DMS153 (cell line): ENCODE measurements at places on chromosomes 5 and 9.
A peak's percentile ranks its signal among the peaks of the same experiment; 100 is the strongest.

GRCh38 chr5:176732736-176733405 is 77.5 kb upstream of the UNC5A start:
- DNase-seq, result no peak

DNA sequence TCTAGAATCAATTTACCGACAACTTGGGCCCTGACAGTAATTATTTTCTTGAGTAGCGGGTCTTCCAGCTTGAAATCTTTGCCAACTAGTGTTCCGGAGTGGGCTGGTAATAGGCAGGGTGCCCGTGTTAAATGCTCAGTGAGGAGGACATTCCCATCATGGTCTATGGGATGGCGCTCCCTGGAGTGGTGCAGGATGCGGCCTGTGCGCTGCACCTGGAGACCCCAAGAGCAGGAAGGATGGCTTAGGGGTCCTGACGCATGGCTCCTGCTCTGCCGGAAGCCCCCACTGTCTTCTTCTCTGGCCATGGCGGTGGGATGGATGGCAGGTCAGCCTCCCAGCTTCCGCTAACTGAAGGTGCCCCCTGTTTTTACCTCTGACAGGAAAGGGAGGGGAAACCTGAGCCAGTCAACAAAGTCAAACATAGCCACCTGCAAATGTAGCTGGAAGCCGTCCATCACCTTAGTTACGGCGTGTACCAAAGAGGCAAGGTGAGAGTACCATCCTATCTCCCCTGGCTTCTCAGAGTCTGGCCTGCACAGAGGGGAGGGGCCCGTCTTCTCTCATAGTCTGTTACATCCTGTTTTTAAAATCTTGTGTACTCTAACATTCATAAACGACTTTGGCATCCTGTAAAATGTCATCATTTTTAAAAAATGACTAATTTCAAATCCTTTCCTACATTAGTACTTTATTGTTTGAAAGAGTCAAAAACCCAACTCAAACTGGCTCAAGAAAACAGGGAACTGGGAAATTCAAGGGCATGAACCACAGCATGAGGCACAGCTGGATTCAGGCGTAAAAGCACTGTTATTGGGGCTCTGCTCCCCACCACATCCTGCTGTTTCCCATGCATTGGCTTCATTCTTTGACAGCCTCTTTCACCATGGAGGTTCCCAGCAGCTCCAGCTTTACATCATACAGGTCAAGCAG is 28.5 kb upstream of the UNC5A start:
- DNase-seq, result no peak

- DNase-seq, result peak; percentile 41
These were observed 107.2 kb upstream of the CKMT2 start for GRCh38 chr5:81125959-81126358.

GRCh38 chr9:107989099-107989498 is 499.5 kb upstream of the KLF4 start:
- no peak for DNase-seq

DNA sequence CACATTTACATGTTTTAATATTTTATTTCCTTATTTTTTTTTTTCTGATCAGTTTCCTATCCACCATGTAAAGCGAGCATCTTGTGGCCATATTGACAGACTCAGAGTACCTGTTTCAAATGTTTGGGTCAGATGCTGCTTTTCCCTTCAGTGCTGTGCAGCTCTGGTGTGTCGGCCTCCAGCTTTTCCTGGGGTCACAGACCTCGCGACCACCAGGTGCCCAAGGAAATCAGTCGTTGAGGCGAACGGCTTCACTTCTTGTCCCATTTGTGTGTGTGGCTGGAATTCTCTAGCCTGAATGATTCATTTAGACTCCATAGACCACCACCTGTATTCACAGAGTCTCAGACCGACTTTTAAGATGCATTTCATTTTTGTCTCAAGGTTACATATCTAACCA is 166.9 kb upstream of the SPRY4 start:
- no peak for DNase-seq

DNA sequence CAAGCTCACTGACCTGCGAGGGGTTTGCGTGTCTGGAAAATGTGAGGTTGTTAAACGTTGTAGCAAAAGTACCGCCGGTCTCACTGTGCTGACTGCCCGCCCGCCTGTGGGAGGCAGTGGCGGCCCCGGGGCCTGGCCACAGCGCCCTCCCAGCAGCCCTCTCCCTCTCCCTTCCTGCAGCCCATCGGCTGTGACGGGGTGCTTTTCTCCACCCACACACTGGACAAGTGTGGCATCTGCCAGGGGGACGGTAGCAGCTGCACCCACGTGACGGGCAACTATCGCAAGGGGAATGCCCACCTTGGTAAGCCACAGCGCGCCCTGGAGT is 6.2 kb downstream of the ADAMTSL2 start:
- no peak for DNase-seq

DNA sequence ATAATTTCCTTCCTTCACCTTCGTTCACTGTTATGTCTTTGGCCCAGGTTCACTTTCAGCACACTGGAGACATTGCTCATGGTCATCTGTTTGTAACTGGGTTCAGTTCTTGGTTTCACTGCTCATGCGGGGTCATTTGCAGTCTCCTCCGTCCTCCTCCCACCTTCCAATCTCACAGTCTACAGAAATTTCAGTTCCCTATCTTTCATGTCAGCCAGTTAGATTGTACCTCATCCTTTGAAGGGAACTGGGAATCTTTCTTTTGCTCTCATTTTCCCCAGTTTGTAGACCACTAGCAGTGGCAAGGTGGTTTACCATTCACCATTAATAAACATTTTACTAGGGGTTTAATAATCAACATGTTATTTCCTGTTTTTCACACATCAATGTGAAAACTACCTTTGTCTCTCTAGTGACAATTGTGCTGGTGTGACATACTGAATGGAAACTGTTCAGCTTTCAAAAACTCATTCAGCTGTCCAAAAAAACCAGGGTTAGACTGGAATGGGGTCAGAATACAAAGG is 100.9 kb upstream of the IL6ST start:
- no peak for DNase-seq

DNA sequence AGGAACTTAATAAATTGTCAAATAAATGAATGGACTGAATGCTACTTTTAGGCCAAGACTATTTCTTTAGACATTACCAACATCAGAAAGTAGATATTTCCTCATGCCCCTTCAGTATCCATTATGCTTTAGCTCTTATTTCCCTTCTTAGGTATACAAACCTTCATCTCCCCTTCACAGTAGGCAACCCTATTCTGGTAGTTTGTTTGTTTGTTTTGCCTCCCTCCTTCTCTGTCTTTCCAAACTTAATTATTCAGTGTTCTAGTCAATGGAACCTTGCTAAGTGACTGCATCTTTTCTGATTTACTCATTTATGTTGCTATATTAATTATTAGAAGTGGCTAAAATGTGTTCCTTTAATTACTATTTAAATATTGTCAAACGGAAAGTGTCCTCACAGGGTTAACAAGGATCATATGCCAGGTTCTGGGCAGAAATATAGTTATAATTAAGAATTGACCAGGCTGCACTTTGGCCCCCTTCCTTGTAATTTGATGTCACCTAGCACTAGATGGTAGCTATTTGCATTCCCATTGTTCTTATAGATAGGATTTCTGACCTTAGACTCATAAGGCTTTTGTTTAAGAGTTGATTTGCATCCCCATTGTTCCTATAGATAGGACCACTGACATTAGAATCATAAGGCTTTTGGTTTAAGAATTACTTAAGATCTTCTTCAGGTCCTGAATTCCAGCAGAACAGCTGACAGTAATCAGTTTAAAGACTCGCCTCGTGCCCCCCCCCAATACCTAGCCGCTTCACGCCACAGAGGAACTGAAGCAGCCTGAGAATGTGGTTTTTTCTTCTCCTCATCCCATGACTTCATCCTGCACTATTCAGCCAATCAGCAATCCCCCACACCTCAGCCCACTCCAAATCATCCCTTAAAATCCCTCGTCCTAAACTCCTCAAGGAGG is 84.4 kb upstream of the NUDT12 start:
- DNase-seq, result no peak

DNA sequence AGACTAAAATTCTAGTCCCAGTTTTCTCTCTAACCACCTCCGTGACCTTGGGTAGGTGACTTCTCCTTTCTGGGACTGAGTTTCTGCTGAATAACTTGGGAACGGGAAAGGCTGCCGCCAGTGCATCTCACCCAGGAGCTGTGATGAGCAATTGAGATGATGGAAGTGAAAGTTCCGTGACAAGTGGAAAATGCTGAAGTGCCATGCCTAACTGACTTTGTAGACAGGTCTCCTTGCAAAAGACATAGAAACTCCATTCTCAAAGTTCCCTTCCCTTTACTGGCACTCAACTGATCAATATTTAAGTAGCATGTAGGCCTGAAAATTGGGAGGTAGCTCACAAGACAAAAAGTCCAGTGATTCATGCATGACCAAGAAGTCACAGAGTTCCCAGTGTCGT is 6.3 kb upstream of the ADAM19 start:
- DNase-seq, result no peak

- no peak for DNase-seq
These were observed 44.8 kb upstream of the EGFL7 start for GRCh38 chr9:136617746-136618579.

- DNase-seq, result no peak
These were observed 27.5 kb downstream of the ADRB2 start for GRCh38 chr5:148853868-148854267.

- DNase-seq, result no peak
These were observed 129.3 kb upstream of the TUT7 start for GRCh38 chr9:86483496-86483895.

GRCh38 chr9:129338724-129339430 is 160.8 kb upstream of the IER5L start:
- DNase-seq, result peak; percentile 25

GRCh38 chr9:33273266-33273971 is 8.6 kb downstream of the CHMP5 start:
- no peak for DNase-seq

DNA sequence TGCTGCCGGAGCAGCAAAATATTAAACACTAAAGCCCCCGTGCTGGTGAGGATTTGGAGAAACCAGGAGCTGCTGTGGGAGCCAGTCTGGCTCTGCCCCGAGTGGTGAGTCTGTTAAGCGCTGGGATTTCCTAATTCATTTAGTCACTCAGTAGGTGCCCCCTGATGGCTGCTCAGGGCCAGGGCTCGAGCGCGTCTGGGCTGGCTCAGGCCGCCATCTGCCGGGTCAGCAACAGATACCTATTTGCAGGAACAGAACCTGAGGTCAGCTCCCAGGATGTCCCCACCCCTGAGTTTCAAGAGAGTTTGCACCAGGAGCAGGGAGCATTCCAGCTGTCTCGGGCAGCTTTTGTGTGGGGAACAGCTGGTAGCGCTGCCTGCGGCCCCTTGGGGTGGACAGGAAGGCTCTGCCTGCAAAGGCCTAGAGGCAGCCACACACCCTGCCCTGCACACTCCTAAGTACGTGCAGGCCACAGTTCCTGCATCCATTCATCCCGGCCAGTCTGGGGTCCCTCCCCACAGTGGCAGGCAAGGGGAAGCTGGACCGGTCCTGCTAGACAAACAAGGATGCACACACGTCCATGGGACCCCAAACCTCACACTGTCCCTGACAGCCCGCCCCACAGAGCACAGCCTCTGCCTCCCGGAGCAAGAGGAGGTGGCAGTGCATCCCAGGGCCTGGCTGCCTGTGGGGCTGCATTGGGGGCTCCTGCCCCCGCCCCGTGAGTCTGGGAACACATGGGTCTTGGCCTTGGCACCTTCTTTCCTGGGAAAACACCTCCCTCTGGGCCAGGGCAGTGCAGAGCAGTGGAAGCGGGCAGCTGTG is 83.7 kb downstream of the ADAMTS2 start:
- no peak for DNase-seq

DNA sequence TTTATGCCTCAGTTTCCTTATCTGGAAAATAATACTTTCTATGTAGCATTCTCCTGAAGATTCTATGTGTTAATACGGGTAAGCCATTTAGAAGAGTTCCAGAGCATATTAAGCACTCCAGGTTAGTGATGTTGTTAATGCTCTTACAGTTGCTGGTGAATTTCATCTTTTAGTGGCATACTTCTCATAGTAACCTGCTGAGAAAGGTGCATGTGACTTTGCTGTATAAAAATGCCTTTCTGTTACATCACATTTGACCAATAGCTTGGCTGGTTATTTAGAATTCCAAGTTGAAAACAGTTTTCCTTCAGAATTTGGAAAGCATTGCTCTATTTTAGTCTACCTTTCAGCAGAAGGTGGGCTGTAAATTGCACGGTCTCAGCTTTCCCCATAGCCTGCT is 27.2 kb downstream of the GCNT1 start:
- DNase-seq, result no peak

GRCh38 chr5:159459951-159460538 is 129.8 kb upstream of the IL12B start:
- no peak for DNase-seq

- no peak for DNase-seq
These were observed 86.5 kb upstream of the ANKRD55 start for GRCh38 chr5:56319526-56320181.

- no peak for DNase-seq
These were observed 47.1 kb upstream of the NEK6 start for GRCh38 chr9:124210697-124211096.

DNA sequence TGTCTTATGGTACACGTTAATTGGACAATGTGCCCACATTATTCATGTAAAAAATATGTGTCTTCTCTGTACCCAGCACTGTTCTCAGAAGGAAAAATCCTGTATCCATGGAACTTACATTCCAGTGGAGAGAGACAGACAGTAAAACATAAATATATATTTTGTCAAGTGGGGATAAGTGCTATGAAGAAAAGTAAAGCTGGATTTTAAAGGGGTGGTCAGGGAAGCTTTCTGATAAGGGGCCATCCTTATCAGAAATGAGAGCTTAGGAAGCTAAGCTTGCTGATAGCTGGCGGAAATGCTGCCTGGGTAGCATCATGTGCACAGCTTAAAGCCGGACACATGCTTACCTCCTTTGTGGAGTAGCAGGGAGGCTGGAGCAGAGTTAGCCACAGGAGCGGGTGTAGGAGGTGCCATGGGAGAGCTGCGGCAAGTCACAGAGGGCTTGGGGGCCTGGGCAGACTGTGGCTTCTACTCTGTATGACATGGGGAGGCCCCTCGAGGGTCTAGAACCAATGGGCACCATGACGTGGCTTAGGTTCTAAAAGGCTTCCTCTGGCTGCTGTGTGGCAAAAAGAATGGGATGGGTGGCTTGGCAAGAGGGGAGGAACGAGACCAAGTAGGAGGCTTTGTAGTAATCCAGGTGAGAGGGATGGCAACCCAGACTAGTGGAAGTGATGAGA is 141.7 kb downstream of the FGF1 start:
- no peak for DNase-seq

DNA sequence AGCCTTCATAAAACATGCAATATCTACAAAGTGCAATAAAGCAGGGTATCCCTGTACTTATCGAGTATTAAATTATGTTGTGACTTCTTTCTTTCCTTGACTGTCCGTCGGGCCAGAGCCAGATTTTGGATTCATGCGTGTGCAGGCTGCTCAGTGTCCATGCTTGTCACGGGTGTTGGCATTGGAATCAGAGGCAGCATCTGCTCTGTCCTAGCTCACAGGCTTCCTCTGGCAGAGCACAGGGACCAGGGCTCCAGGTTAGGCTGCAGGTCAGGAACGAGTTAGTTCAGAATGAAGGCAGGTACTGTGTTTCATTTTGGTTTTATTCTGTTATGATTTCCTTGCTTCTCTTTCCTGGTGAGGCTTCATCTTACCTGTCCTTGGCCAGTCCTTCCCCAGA is 249.8 kb downstream of the AUH start:
- DNase-seq, result no peak
